ENCODE measurements at places on chromosomes 1 and 21.

- peaks cover 4% of the 10 kb centered on the region for H3K36me3 ChIP-seq
- peaks cover 8% of the 10 kb centered on the region for H3K4me1 ChIP-seq
- no peak for DNase-seq
- no peaks in the 10 kb centered on the region for H3K27me3 ChIP-seq
- H3K27ac ChIP-seq: no peak overlapping the region
- no peak overlapping the region for H3K4me3 ChIP-seq
These were observed 1.1 kb downstream of the ZBTB18 start for GRCh38 chr1:244052016-244052727.

- no peaks in the 10 kb centered on the region for H3K27me3 ChIP-seq
- H3K4me3 ChIP-seq: no peak overlapping the region
- no peaks in the 10 kb centered on the region for H3K36me3 ChIP-seq
- H3K27ac ChIP-seq: no peak overlapping the region
- no peaks in the 10 kb centered on the region for H3K4me1 ChIP-seq
These were observed 43.8 kb downstream of the CD53 start for GRCh38 chr1:110916669-110917306.

DNA sequence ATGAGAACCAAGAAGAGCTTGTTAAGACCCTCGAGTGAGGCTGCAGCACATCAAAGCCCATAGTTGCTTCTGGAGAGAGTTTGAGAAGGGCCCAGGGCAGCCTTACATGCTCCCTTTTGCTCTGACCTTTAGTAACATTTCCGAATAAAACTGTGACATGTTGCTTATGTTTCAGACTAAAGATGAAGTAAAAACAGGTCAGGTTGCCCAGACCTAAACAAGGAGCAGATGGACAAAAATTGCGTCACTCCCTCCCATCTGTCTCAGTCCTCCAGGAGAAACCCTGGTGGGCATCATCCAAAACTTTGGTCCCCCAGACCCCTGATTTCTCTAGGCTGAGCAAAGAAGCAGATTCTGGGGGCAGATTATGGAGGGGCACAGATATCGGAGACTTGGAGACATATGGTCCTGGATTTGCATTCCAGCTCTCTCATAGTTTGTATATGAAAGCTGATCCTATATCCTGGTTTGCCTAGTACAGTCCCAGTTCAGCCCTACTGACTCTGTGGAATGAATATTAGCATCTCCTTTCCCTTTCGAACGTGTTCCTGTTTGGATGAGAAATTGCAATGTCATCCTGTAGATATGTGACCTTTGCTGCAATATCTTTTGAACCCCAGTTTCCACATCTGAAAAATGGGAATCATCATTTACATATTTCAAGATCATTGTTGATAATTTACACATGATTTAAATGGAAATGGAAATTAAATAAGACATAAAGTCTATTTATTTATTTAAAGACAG lies 304.9 kb upstream of the USP24 start:
- H3K4me3 ChIP-seq: no peak overlapping the region
- H3K27ac ChIP-seq: peak overlapping the region; percentile 14
- no peaks in the 10 kb centered on the region for H3K36me3 ChIP-seq
- no peak for DNase-seq
- no peaks in the 10 kb centered on the region for H3K27me3 ChIP-seq
- H3K4me1 ChIP-seq: peaks cover 7% of the 10 kb centered on the region

DNA sequence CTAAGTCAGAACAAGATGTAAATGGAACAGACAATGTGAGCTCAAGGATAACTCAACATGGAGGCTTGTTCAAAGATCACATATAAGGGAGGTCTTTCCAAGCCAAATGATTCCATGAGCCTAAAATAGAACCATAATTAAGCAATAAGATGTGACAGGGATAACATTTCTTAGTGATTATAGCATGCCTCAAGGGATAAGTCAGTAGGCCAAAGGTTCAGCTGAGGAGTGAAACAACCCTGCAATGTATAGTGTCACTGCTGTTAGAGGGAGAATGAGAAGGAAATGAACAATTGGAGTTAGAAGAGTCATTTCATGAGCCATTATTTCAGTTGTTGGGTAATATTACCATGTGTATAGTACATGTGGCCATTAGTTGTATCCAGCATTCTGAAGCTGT lies 25.0 kb downstream of the GORAB start:
- H3K4me3 ChIP-seq: no peak overlapping the region
- DNase-seq: peak; percentile 82
- no peaks in the 10 kb centered on the region for H3K27me3 ChIP-seq
- peaks cover 2% of the 10 kb centered on the region for H3K4me1 ChIP-seq

DNA sequence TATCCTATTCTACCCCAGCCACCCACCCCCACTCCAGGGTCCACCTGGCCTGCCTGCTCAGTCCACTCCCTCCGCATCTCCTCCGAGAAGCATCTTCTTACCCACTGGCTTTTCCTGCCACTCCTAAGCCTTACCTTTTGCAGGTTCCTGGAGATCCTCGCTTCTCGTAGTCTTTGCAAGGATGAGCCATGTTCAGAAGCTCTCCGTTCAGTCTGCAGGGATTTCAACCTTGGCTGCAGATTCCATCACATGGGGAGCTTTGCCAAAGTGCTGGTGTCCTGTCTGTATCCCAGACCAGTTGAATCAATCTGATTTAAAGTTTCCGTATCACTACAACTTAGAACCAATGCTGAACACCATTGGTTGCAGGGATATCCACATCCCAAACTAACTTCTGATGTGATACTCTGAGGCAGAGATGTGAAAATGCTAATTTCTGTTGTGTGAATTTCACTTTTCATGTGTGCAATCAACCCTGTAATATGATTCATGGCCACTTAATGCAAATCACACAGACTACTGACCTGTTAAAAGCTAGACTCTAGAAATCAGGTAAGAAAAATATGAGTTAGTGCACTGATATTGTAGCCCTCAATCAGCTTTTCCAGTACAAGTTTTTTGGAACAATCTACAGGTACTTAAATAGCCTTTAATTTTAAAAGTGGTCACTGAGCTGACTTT lies 61.9 kb downstream of the CAPN2 start:
- H3K27ac ChIP-seq: no peak overlapping the region
- peaks cover 40% of the 10 kb centered on the region for H3K4me1 ChIP-seq
- DNase-seq: no peak
- no peaks in the 10 kb centered on the region for H3K27me3 ChIP-seq
- no peak overlapping the region for H3K4me3 ChIP-seq

DNA sequence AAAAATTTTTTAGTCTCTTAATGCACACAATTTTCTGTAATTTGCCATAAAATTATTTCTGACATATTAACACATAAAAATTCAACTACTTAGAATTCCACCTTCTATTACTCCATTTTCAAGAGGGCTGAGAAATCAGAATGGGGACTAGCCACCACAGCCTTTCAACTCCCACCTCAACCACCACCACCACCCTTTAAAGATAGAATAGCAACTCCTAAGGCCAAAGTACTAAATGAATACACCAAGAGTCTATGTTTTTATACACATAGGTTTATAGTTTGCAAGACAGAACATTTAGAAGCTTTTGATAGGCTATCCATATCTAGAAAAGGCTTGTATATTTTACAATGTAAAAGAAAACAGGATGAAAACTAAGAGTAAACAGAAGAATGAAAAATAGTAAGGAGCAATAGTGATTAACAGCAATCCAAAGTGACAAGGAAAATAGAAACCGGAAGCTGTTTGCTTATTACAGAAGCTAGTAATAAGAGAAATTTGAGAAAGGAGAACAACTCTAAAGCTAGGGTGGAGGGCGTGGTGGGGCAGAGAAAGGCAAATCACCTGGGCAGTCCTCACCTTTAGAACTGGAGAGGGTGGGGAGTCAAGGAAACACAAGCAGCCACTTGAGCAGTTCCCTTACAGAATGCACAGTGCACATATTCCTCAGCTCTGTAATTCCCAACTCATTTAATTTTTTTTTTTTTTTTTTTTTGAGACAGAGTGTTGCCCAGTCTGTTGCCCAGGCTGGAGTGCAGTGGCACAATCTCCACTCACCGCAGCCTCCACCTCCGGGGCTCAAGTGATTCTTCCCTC lies 27.7 kb downstream of the EPS15 start:
- H3K27me3 ChIP-seq: no peaks in the 10 kb centered on the region
- H3K4me3 ChIP-seq: no peak overlapping the region
- no peak for DNase-seq
- H3K4me1 ChIP-seq: peaks cover 2% of the 10 kb centered on the region
- H3K36me3 ChIP-seq: no peaks in the 10 kb centered on the region
- no peak overlapping the region for H3K27ac ChIP-seq

- peaks cover 12% of the 10 kb centered on the region for H3K36me3 ChIP-seq
- no peak for DNase-seq
- no peaks in the 10 kb centered on the region for H3K4me1 ChIP-seq
- H3K4me3 ChIP-seq: no peak overlapping the region
- no peaks in the 10 kb centered on the region for H3K27me3 ChIP-seq
- no peak overlapping the region for H3K27ac ChIP-seq
These were observed 2.5 kb downstream of the SLC25A34 start for GRCh38 chr1:15738416-15739113.

DNA sequence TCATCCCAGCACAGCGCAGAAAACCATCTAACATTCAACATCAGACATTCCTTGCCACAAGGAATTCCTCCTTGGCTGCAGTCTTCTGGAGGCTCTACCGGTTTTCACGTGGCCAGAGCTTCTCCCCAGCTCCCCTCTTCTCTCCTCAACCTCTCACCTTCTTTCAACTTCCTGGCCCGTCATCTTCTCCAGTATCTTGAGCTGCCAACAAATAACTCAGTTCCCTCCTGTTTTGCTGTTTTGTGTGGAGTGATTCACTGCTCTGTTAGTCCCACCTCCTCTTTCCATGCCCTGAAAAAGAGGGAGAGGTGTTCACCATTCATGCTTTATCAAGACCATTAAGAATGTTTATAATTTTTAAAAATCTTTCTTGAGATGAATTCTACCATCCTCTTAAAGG lies 32.6 kb downstream of the PIGM start:
- DNase-seq: peak; percentile 73
- no peaks in the 10 kb centered on the region for H3K4me1 ChIP-seq
- H3K36me3 ChIP-seq: no peaks in the 10 kb centered on the region
- no peak overlapping the region for H3K4me3 ChIP-seq

DNA sequence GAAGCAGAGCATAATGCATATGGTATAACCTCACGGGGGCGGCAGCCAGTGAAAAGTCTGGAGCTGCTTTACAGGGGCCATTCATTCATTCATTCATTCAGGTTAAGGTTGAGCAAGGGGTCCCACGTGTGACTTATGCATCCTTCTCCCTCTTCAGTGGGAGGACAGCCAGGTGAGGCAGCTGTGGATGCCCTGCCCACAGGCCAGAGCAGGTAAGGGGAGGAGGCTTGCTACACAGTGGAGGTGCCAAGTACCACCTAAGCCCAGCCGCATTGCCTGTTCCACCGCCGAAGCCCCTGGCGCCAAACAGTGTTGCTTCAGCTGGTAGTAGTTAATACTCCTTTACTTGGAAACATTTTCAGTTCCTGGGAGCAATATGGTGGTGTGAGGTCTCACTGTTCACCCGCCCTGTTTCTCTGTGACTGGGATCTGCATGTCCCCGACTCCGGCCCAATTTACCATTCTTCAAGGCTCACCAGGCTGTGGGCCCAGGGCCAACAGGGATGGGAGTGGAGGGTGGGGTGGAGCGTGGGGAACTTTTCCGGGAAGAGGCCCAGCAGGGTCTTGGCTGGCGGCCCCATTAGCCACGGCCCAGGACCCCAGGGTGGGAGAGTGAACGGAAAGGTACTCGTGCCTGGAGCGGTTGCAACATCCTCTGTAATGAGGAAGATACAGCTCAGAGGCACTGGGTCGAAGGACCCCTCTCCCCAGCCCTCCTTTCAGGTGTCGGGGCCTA lies 722 bp upstream of the PODN start:
- no peak overlapping the region for H3K27ac ChIP-seq
- H3K36me3 ChIP-seq: no peaks in the 10 kb centered on the region
- no peaks in the 10 kb centered on the region for H3K27me3 ChIP-seq
- no peak for DNase-seq
- H3K4me1 ChIP-seq: peaks cover 8% of the 10 kb centered on the region

GRCh38 chr21:40060083-40060677 lies 192.9 kb downstream of the PCP4 start:
- no peaks in the 10 kb centered on the region for H3K4me1 ChIP-seq
- no peak overlapping the region for H3K27ac ChIP-seq
- H3K36me3 ChIP-seq: no peaks in the 10 kb centered on the region
- no peaks in the 10 kb centered on the region for H3K27me3 ChIP-seq
- no peak overlapping the region for H3K4me3 ChIP-seq

GRCh38 chr1:98893371-98893770 lies 111.3 kb downstream of the PLPPR5 start:
- H3K36me3 ChIP-seq: no peaks in the 10 kb centered on the region
- no peak overlapping the region for H3K27ac ChIP-seq
- no peaks in the 10 kb centered on the region for H3K27me3 ChIP-seq
- H3K4me3 ChIP-seq: no peak overlapping the region
- H3K4me1 ChIP-seq: no peaks in the 10 kb centered on the region

DNA sequence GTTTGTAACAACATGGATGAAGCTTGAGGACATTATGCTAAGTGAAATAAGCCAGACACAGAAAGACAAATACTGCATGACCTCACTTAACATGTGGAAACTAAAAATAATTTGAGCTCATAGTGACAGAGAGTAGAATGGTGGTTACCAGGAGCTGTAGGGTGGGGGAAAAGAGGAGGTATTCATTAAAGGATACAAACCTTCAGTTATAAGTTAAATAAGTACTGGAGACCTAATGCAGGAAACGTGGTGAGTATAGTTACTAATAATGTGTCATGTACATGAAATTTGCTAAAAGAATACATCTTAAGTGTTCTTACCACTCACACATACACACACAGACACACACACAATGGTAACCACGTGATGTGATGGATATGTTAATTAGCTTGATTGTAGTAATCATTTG lies 86.7 kb downstream of the NGF start:
- no peaks in the 10 kb centered on the region for H3K36me3 ChIP-seq
- H3K27ac ChIP-seq: peak overlapping the region; percentile 56
- peak; percentile 83 for DNase-seq
- H3K4me1 ChIP-seq: peaks cover 4% of the 10 kb centered on the region
- H3K27me3 ChIP-seq: no peaks in the 10 kb centered on the region
- H3K4me3 ChIP-seq: no peak overlapping the region

- no peaks in the 10 kb centered on the region for H3K36me3 ChIP-seq
- H3K27me3 ChIP-seq: no peaks in the 10 kb centered on the region
- H3K4me3 ChIP-seq: no peak overlapping the region
- H3K27ac ChIP-seq: no peak overlapping the region
These were observed 4.0 kb downstream of the OSCP1 start for GRCh38 chr1:36446271-36446670.

DNA sequence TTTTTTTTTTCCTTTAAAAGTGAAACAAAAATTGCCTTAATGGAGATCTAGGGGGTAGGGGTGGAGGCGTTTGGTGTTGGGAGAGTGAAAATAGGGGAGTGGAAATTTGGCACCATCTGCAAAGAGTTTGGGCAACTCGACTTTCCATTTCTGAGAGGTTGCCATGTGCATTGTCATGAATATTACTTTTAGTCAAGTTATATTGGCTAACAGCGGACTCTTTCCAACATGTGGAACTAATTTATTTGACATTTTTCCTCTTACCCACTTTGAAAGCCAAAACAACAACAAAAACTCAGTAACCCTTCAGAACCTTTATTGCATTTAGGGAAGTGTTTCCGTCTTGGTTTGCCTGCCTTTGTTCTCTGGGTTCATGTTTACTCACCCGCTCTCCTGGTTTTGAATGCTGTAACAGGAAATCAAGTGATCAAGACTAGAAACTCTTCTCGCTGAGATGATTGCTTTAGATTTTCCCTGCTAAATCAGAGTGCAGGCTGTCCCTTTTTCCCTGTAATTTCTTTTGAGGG lies 70.4 kb downstream of the CACHD1 start:
- peaks cover 4% of the 10 kb centered on the region for H3K4me1 ChIP-seq
- H3K4me3 ChIP-seq: peak overlapping the region; percentile 41
- H3K36me3 ChIP-seq: no peaks in the 10 kb centered on the region
- H3K27ac ChIP-seq: no peak overlapping the region
- no peaks in the 10 kb centered on the region for H3K27me3 ChIP-seq
